NCI-H1048 (cell line): ENCODE measurements at places on chromosomes 7 and 10.

GRCh38 chr10:48194830-48195229, 79.7 kb downstream of the FRMPD2 start:
- no peak for DNase-seq

- no peak for DNase-seq
Observed at GRCh38 chr10:10829576-10829975, 188.1 kb upstream of the CELF2 start.

DNA sequence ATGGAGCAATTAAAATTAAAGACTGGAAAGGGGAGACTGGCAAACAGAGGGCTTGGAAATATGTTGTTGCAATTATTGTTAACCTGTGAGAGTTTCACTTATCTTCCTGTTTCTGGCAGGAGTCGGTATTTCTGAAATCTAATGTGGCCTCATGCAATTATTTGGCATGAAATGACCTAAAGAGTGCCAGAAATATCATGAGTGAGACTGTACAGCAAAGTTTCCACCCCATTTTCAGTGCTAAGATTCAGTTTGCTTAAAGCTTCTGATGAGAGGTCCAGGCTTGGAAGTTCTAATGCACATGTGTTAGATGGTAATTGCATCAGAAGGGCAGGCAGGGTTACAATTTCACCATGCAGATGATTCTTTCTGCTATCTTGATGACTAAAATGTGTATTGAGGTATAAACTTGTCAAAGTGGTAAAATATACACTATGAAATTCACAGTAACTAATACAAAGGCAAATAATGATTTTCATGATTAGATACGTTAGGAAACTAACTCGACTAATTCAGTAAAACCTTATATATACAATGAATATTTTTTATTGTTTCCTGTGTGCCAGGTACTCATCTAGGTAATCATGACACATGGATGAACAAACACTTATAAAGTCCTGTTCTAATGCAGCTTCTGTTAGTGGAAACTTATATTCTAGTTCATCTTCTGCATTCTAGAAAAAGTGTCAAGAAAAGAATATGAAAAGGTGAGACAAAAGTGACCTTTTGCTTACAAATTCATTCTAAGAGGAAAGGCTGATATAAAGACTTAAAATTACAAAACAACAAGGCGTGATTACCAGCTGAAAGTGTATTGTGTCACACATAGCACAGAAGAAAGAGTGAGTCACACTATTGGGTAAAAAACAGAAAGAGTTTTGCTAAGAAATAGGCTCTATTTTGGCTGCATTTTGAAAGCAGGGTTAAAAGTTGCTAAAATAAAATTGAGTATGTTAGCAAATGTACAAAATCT, 533.4 kb upstream of the SEMA3D start:
- DNase-seq = no peak

DNA sequence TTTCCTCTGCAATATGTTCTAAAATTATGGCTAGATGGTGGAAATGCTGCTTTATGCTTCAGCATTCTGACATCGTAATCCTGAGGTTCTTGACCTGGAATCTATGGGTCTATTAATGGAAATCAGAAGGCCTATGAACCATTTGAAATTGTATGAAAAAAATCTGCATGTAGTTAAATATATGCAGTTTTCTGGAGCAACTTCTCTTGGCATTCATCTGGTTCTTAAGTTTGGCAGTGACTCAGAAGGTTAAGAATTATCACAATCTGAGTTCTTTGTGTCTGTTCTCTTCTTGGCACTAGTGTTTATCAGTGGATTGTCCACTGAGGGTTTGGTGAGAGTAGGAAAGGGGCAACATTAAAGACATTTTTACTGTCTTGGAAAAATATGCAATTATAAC, 71.1 kb upstream of the FZD1 start:
- DNase-seq = no peak

DNA sequence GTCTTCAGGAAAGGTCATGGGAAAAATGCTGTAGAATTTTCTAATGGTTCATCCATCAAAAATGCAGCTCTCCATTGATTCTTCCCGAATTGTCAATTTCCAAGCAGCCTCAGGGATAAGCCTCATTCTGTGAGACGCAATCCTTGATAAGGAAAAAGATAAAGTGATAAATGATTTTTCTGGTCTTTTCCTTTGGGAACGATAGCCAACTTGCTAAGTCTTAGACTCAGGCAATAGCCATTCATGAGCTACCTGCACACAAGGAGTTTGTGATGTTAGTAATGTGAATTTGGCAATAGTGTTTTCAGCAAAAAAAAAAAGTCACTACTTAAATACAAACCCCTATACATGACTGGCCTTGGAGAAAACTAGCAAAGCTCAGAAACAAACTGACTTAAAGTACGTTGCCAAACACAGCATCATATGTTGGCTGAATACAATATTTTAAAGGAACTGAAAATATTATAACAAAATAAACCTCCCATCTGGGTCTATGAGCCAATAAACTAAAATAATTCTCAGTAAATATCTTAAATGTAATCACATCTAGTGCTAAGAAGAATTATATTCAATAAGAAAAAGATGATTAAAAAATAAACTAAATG, 75.5 kb downstream of the KLF6 start:
- DNase-seq = no peak

GRCh38 chr7:80206763-80207162, 72.1 kb downstream of the GNAI1 start:
- no peak for DNase-seq

DNA sequence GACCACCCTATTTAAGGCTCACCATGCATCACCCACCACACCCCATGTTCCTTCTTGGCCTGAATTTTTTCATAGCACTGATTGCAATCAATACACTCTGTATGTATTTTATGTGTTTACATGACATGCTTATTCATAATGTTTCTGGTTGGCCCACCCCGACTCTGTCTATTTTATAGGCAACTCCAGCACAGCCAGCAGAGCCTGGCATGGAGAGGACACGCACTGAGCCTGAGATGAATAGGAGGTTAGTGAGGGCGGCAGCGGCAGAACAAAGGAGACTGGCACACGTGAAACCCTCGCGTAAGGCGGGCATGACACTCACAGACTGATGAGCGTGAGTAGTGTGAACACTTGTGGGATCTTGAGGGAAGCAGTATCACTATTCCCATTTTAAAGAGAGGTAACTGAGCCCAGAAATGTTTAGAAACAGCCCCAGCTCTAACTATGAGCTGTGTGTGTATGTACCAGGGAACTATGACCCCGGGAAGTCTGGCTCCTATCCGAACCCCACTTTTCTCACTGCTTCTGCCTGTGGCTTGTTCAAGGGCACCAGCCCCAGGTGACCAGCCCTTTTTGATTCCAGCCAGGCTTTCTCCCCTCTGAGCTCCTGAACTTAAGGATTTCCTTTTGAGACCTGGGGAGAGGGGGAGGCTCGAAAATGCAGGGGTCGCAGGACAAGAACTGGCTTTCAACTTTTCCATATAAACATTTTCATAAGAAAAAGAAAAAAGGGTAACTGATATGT, 113.3 kb downstream of the ARHGAP22 start:
- DNase-seq = no peak

- no peak for DNase-seq
Observed at GRCh38 chr7:11665357-11665756, 166.6 kb downstream of the THSD7A start.

- DNase-seq = no peak
Observed at GRCh38 chr10:132706701-132707100, 79.2 kb downstream of the NKX6-2 start.

DNA sequence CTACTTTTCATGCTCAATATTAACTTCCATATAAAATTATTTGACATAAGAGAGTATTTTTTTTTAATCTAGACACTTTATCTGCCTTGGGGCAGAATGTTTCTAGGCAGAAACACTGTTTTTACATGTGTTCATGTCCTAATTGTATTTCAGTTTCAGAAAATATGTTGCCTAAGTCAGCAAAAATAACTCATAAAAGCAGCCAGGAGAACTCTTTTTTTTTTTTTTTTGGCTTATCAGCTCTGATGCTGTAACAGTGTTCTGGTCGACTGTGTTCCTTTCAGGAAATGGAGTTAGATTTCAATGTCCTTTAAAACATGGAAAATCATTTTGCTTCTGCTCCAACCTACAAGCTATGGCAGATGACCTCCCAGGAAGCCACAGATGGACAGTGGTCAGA, 63.2 kb upstream of the OPALIN start:
- no peak for DNase-seq

DNA sequence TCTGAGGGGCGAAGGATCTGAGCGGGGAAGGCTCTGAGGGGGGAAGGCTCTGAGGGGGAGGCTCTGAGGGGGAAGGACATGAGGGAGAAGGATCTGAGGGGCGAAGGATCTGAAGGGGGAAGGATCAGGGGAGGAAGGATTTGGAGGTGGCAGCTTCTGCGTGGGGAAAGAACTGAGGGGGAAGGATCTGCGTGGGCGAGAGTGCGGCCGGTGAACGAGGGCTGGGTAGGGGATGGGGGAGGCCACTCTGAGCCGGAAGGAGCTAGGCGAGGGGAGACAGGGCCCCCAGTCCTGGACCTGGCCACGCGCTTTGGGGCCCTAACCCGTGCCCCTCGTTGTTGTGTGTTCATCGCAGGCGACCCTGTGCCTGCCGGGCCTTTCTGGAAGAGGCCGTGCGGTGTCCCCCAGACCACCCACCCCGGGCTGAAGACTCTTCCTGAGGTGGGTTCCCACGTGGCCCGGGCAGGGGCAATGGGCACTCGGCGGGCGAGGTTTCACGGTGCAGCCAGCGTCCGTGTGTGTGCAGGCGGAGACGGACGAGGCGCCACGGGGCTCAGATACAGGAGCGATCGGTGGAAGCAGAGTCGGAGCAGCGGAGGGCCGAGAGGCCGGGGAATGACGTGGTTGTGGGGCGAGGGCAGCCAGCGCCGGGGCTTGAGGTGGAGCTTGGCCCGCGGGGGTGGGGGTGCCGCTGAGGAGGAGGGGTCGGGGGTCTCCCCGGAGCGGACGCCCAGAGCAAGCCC, 2.0 kb downstream of the CALY start:
- no peak for DNase-seq

- no peak for DNase-seq
Observed at GRCh38 chr7:155164316-155164715, 94.2 kb downstream of the HTR5A start.

DNA sequence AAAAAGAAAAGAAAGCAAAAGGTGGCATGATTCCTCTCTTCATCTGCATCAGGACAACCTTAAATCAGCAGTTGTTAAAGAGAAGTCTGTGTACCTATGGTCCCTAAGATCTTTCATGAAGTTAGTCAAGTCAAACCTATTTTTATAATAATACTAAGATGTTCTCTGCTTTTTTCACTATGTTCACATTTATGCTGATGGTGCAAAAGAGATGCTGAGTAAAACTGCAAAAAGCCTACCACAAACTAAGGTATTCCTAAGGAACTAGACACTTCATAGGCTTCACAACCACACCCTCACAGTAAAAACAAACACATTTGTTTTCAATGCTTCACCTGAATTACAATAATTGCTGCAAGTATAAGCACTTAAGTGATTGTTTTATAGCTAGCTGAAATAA, 43.3 kb downstream of the SLC16A9 start:
- DNase-seq = no peak

DNA sequence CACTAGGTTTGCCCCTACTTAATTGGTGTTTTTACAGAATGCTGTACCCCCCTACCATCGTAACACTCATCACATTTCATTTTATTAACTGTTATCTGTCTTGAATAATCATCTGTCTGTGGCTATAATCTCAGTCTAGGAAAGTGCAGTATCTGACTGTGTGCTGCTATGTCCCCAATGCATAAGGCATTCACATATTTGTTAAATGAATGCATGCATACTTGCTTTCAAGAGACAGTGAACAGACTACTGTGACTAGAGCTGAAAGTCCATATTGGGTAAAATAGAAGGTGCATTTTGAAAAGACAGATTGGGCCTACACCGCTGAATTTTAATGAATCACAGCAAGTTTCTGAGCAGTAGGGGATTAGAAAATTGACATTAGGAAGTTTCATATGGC, 112.3 kb downstream of the ARHGAP12 start:
- no peak for DNase-seq

GRCh38 chr7:80520199-80520598, 8.3 kb upstream of the GNAT3 start:
- no peak for DNase-seq

DNA sequence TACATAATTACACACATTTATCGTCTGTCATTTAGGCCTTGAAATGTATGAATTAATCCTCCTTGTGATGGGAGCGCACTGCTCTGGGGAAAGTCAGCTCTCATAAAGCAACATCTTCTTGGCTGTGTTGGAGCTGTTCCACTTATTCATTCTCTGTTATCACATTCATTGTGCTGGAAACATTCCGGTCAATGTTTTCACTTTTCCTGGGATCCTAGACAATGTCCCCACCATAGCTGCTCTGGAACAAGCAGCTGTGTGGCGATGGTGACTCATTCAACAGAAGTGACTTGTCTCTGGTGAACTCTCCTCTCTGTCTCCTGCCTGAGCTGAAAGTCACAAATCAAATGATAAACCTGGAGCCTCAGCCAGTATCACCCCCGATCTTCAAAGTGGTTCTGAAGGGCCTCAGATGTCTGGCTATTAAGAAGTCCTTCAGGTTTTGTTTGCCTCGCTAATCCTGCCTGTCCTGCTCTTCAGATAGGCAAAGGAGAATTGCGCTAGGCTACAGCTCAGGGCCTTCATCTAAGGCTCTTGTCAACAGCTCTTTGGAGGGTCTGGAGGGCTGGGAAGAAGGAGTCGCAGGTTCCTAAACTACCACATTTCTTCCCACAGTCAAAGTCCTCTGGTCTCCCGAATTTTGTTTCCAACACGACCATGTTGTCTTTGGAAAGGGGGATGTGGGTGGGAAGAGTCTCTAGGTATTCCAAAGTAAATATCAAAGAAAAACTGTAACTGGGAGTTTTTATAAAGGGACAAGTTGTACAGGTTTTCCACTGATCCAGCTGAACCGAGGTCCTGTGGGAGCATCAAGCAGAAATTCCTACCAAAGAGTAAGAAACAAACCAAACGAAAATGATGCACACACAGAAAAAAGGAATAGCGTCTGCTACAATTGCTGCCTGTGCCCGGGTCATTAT, 29.3 kb downstream of the KLF6 start:
- no peak for DNase-seq

DNA sequence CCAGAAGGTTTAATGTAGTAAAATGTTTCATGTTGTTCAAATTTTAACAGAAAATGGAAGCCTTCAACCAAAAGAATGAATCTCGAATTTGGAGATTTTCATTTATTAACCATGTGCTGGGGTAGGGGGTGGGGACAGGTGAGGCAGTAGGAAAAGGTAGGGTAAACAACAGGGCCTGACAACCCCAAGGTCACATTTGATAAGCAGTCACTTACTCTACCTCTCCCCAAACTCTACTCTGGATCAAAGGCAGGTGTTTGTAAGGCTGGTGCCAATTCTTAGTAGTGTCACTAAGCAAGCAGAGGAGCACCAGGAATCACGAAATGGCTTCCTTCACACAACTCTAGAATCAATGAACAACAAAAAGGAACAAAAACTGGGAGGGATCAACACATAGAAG, 138.0 kb downstream of the ZFAND4 start:
- no peak for DNase-seq
